AG04450 (cell line): ENCODE measurements at places on chromosomes 12 and 14.

DNA sequence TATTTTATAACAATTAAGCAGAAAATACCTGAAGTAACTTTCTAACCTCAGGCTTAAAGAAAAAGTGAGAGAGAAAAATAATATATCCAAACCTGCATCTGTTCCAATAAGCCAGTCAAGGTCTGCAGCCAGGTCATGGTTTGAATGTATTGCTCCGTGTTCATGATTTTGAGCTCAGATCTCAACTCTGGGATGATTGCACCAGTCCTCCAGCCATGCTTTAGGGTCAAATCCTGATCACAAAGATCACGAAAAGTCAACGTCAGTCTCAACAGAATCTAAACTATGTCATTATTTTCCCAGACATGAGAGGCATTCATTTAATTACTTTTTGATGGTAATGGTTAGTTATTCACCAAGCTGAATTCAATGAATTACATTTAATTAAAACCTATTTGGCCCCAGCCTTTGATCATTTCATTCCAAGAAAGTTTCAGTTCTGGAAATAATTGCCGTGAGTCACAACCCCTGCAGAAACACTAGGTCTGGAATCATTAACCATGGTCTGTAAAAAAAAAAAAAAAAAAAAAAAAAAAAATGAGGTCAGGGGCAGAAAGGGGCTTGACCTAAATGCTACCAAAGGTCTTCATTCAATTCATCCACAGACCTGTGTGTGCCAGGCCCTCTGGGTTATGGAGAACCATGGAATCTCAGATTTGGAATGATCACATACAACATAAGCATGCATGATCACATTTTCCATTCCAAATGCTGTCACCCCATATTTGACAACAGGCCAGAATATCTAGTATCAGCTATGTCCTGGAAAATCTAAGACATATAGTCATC lies 55.6 kb downstream of the NT5DC3 start:
- DNase-seq: no peak

DNA sequence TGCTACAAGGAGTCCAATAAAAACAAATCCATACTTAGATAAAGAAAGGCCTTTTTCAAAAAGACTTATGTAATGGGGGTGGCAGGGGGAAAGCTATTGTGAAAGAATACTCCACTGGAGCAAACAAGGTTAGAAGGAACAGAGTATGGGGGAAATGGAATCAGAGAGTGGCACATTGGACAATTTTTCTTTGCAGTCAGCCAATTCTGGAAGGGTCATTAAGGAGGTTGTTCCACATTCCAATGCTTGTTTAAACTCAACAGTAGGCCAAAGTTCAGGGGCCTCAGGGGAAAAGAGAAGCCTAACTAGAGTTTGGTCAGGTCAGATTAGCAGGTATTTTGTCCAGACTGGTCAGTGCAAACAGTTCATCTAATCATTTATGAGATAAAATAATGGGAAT lies 105.2 kb upstream of the RESF1 start:
- no peak for DNase-seq

- DNase-seq: no peak
Observed at GRCh38 chr14:36361210-36361853, 40.9 kb upstream of the MBIP start.

DNA sequence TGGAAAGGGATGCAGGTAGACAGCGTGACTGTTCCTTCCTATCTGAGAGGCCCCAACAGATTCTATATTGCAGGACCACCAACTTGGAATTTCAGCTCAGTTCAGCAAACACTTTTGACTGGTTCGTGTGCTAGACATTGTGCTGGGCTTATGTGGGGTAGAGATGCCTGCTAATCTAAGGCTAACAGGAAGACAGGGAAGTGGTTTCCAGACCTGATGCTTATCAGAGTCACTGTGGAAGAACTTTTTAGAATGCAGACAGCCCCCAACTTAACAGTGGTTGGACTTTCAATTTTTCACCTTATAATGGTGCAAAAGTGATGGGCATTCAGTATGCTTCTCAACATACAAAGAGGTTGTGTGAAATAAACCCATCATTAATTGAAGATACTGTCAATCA lies 32.2 kb downstream of the NTF3 start:
- DNase-seq: no peak

GRCh38 chr12:130920119-130920703 lies 33.5 kb upstream of the ADGRD1 start:
- DNase-seq: no peak

GRCh38 chr14:56145181-56145769 lies 27.1 kb downstream of the PELI2 start:
- no peak for DNase-seq

DNA sequence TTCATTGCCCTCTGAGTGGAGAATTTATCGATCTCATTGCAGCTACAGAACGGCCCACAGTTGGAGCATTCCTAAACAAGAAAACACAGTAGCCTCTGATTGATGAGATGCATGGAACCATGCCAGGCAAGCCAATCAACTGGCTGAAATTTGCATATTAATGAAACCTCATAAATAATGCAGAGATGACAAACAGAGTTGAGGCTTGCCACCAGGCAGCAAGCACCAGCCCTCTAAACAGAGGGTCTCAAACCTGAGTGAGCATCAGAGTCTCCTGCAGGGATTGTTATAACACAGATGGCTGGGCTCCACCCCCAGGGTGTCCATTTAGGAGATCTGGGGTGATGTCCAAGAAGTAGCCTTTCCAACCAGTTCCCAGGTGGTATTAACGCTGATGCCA lies 60.9 kb upstream of the CMKLR1 start:
- no peak for DNase-seq

GRCh38 chr12:27434673-27435565 lies 11.6 kb upstream of the SMCO2 start:
- DNase-seq: no peak

GRCh38 chr14:75051556-75051899 lies 261 bp upstream of the MLH3 start:
- no peak for DNase-seq

DNA sequence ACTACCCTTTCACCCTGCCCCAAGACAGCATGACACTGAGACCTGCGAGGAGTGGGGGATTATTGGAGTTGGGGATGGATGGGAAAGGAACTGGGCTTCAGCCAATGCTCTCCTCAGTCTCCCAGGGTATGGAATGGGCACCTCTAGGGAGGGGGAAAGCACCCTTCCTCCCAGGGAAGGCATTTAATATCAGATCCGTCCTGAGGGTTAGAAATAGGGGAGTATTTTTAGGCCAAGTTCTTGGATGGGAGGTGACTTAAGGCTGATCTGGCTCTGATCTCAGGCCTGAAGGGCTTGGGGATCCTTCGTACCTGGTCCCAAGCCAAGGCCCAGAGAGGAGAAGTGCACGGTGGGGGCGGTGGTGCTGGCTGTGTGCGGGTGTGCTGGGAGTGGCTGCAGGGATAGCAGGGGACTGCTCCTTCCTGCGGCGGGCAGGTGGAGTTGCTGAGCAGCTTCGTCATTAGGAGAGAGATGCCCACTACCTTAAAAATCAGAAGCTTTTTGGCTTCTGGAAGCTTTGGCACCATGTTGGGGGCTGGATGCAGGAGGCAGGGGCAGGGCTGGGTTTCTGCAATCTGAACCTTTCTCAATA lies 7.0 kb upstream of the CEBPE start:
- DNase-seq: no peak

DNA sequence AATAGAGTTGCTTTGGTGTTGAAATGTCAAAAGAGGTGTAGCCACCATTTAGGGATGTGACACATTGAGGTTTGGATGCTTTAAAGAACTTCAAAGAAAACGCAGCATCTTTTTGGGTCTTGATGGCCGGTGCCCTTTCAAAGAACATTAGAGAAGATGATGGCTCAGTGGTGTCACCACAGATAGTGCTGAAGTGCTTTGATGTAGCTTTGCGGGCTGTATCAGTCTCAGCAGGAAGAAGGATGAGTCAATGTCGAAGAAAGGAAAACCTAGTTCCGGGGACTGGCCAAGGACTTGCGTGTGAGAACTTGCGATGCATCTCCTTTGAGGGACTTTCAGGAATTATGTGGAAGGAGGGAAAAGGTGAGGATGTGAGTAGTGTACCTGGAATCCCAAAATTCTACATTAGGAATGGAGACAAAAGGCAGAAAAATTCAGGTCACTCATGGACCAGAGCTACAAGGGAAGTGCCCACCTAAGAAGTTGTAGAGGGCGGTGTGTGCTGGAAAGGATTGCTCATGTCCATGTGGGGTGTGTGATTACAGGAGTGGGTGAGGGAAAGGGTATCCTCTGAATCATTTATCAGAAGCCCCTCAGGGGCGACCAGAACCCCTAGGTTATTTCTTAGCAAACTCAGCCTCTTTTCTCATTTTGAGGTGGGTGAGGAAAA lies 39.7 kb upstream of the GZMB start:
- DNase-seq: no peak

DNA sequence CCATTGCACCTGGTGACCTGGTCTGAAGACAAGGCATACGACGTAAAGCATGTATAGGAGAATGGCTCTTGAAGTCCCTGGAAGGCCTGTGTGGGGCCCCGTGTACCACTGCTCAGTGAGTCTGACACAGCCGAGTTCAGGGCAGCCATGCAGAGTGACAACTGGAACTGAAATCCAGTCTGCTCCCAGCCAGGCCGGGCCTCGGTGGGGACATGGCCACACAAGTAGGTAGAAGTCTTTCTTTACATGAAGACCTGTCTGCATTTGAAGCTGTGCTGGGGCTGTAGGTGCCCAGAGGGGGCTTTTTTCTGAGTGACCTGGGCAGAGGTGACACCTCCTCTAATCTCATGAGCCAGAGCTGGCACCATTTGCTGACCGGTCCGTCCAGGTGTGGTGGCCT lies 35.7 kb downstream of the ADGRD1 start:
- no peak for DNase-seq

DNA sequence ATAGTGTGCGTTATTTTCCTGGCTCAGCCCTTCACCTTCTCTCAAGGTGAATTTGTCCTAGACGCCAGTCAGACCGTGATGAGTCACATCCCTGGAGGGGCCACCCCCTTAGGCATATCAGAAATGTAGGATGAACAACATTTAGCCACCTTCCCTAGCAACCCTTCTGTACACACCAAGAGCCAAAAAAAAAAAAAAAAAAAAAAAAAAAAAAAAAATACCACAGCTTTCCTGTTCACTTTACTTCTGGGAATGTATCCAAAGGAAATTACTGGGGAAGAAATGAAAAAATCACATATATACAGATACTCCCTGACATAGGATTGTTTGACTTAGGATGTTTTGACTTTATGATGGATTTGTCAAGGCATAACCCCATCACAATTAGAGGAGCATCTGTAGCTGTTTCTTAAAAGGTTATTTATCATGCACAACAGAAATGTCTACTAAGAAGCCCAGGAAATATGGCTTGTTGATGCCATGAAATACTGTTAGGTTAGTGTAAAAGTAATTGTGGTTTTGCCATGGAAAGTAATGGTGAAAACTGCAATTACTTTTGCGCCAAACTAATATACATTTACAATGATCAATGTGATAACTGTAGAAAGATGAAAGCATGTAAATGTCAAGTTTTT lies 68.2 kb upstream of the BDKRB2 start:
- no peak for DNase-seq

DNA sequence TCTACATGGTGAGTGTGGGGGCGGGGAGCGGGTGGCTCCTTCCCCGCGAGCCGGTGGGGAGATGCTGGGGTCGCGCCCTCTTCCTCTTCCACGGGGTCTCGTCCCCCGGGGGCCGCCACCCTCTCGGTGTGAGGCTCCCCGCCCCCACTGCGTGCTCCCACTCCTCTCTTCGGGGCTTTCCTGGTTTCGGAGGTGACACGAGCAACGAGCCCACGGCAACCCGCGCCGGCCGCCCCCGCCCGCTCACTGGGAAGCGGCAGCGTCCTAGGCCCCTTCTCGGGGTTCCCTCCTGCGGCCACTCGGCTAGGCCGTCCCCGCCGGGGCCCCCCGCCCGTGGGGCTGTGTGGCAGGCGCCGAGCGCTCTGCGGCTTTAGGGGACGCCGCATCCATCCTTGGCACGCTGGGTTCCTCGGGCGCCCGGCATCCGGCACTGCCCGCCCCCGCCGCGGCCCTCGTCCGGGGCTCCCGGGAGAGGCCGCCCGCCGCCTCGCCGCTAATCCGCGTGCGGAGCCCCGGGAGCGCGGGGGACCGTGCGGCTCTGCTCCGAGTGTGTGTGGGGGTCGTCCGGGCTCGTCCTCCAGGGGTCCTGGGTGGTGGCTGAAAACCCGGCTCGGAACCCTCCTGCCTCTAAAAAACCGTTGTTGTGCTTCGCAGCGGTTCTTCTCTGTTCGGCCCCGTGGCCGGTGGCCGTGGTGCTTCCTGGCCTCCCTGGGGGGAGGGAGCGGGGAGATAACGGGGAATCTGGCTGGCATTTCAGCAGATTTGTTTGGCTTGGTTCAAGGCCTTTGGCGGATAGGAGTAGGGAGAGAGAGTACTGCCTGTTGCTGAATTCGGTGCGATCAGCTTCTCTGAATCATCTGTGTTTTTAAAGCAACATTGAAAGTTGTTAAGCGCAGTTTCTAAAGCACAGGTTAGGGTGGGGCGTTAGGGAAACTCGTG lies 1.0 kb downstream of the PCNX1 start:
- no peak for DNase-seq

DNA sequence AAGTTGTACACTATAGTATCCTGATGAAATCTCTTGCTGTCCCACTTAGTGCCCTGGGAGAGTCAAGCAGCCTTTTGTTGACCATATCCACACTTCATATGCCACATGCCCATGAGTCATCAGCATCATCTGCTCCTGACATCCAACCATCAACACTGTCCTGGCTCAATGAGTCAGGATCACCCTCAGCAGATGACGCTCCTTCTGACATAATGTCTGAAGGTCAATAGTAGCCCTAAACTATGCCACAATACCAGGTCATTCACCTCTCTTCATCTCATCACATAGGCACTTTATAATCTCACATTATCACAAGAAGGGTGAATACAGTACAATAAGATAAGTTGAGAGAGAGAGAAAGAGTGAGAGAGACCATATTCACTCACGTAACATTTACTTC lies 369.0 kb upstream of the FAR2 start:
- no peak for DNase-seq

- no peak for DNase-seq
Observed at GRCh38 chr14:32662211-32662610, 276.5 kb upstream of the NPAS3 start.

GRCh38 chr12:90207799-90208198 lies 499.2 kb upstream of the ATP2B1 start:
- no peak for DNase-seq

DNA sequence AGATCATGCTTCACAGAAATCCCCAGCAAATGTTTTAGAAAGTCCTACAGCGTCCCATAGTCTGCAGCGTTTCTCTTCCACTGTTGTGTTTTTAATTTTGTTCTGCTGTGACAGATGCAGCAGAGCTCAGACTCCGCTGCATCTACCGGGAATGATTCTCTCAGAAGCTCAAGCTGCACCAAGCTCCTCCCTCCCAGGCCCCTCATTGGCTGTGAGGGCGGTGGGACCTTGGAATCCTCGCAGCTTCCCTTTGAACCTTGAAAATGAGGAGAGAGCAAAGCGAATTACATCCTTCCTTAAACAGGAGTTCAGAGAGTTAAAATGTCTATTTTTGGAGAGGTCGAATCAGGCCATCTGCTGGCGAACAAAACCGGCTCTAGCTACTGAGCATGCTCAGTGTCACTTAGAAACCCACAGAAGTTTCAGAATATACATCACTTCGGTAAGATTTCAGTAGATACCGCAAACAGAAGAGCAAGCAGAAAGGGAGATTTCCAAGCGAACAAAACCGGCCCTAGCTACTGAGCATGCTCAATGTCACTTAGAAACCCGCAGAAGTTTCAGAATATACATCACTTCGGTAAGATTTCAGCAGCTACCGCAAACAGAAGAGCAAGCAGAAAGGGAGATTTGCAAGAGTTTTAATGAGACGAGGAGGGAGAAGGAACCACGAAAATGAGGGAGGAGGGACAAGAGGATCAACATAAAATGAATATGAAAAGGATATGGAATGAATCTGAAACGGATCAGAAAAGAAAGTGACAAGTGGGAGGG lies at the start of gene ABCD2:
Gene ABCD2, minus strand, starts transcription at position 144 of the 774 bp plus-strand sequence. CDS start 188 bp downstream, outside the sequence.
- DNase-seq: peak; percentile 16
